Activated naive CD8-positive, alpha-beta T cell treated with anti-CD3 and anti-CD28 coated beads, Interleukin-2, amount 10 ng/mL, durations not matched to agents 7 days and 5 days (primary cell): ENCODE measurements at places on chromosomes 2 and 18. TPM values are rescaled to one million over a fixed set of nuclear protein-coding genes. Genes with fewer than 3 reads are reported as not detected.

DNA sequence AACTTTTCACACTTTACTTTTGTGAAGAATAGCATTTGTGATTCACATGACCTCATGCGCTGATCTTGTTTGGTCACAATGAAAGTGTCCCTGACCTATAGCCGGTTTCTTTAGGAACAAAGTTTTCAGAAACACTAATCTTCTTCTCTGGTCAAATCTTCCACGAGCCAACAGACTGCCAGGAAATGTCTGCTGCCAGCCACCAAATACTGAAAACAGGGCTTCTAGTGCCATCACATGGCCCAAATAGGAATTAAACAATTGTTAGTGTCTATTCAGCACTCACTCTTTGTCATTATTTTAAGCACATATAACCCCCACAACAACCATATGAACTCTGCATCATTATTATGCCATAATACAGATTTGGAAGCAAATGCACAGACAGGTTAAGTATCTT is 286.5 kb upstream of the SYT4 start:
- H3K36me3 ChIP-seq = no peaks in the 10 kb centered on the region
- H3K4me1 ChIP-seq = no peaks in the 10 kb centered on the region
- H3K27ac ChIP-seq = no peak overlapping the region
- no peak for DNase-seq
- no peaks in the 10 kb centered on the region for H3K27me3 ChIP-seq

GRCh38 chr2:29847886-29848285 is 73.5 kb downstream of the ALK start:
- H3K27me3 ChIP-seq = no peaks in the 10 kb centered on the region
- H3K4me3 ChIP-seq = no peak overlapping the region
- no peak overlapping the region for H3K27ac ChIP-seq
- H3K4me1 ChIP-seq = no peaks in the 10 kb centered on the region
- no peak for DNase-seq

- H3K36me3 ChIP-seq = no peaks in the 10 kb centered on the region
- H3K4me1 ChIP-seq = no peaks in the 10 kb centered on the region
- peaks cover 16% of the 10 kb centered on the region for H3K27me3 ChIP-seq
- no peak overlapping the region for H3K27ac ChIP-seq
Observed at GRCh38 chr18:32276906-32277305, 87.1 kb downstream of the MEP1B start.

The MC4R gene
- not detected for total RNA-seq

GRCh38 chr2:26000561-26001082 is 18.3 kb upstream of the KIF3C start:
- DNase-seq = no peak
- no peak overlapping the region for H3K4me3 ChIP-seq
- no peak overlapping the region for H3K27ac ChIP-seq
- peaks cover 6% of the 10 kb centered on the region for H3K27me3 ChIP-seq
- H3K4me1 ChIP-seq = peaks cover 2% of the 10 kb centered on the region

- peaks cover 9% of the 10 kb centered on the region for H3K36me3 ChIP-seq
- no peak for DNase-seq
Observed at GRCh38 chr2:64120928-64121327, 23.3 kb downstream of the PELI1 start.

DNA sequence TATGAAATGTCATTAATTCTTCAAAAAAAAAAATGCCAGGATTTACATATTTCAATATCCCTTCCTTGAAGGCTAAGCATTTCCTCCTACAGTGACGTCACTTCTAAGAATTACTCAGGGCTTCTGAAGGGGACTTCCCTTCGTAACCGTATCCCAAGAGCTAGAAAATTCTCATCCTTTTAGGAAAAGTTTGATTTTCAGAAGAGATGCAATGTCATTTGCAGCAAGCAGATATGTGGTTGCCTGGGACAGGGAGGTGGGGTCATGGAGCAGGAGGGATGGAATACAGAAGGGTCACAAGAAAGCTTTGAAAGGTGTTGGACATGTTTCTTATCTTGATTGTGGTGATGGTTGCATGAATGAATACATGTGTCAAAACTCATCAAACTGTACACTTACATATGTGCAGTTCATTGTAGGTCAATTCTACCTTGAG is 97.0 kb upstream of the ATL2 start:
- H3K4me3 ChIP-seq = no peak overlapping the region
- H3K27ac ChIP-seq = no peak overlapping the region
- no peaks in the 10 kb centered on the region for H3K36me3 ChIP-seq
- peaks cover 11% of the 10 kb centered on the region for H3K4me1 ChIP-seq
- DNase-seq = no peak
- peaks cover 2% of the 10 kb centered on the region for H3K27me3 ChIP-seq

- DNase-seq = no peak
- no peak overlapping the region for H3K27ac ChIP-seq
- no peaks in the 10 kb centered on the region for H3K27me3 ChIP-seq
- no peak overlapping the region for H3K4me3 ChIP-seq
Observed at GRCh38 chr2:226873826-226874225, 38.0 kb downstream of the RHBDD1 start.

GRCh38 chr2:168510125-168510756 is 54.2 kb downstream of the CERS6 start:
- no peak overlapping the region for H3K4me3 ChIP-seq
- H3K27ac ChIP-seq = no peak overlapping the region
- H3K36me3 ChIP-seq = peaks cover 32% of the 10 kb centered on the region
- H3K4me1 ChIP-seq = peaks cover 4% of the 10 kb centered on the region
- H3K27me3 ChIP-seq = no peaks in the 10 kb centered on the region

DNA sequence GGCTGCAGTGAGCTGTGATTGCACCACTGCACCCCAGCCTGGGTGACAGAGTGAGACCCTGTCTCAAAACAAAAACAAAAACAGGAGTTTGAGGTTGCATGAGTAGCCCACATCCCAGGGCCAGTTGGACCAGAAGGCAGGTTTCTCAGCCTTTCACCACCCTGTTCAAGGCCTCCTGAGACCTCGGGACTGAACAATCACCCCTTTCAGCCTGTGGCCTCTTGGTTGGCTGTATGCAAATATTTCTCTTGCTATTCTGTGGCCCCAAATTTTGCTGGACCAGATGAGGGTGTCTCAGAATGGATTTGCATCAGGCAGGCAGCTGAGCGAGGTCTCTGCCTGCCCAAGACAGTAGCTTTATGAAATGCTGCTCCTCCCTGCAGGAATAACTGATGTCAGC is 56.9 kb downstream of the DPYSL5 start:
- DNase-seq = no peak
- no peak overlapping the region for H3K4me3 ChIP-seq
- H3K4me1 ChIP-seq = no peaks in the 10 kb centered on the region
- H3K27ac ChIP-seq = no peak overlapping the region

GRCh38 chr2:191100216-191100615 is 50.6 kb downstream of the STAT4 start:
- no peaks in the 10 kb centered on the region for H3K27me3 ChIP-seq
- peaks cover 25% of the 10 kb centered on the region for H3K4me1 ChIP-seq
- H3K4me3 ChIP-seq = no peak overlapping the region
- H3K36me3 ChIP-seq = peaks cover 63% of the 10 kb centered on the region
- no peak for DNase-seq

The TUBB8B gene
- total RNA-seq = not detected

DNA sequence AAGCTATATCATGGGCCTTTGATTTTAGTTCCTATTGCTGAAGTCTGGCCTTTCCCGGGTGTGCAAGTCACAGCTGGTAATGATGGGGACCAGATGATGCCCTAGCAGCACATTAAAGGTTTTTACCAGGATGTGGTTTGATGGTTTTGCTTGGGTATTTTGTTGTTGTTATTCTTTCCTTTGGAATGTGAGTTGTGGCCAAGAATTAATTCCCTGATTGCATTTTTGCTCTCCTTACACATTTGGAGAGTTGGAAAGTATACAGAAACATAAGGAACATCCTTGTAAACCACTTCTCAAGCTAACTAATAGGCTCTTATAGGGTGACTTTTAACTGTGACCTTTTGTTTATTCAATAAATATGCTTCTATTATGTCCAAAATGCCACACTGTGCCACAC is 154.1 kb upstream of the MMADHC start:
- no peaks in the 10 kb centered on the region for H3K27me3 ChIP-seq
- no peaks in the 10 kb centered on the region for H3K4me1 ChIP-seq
- no peak overlapping the region for H3K4me3 ChIP-seq
- DNase-seq = no peak
- H3K27ac ChIP-seq = no peak overlapping the region

GRCh38 chr2:191815010-191815409 is 31.9 kb downstream of the CAVIN2 start:
- no peaks in the 10 kb centered on the region for H3K4me1 ChIP-seq
- no peak overlapping the region for H3K4me3 ChIP-seq
- H3K27ac ChIP-seq = no peak overlapping the region
- no peak for DNase-seq
- H3K27me3 ChIP-seq = peaks cover 27% of the 10 kb centered on the region

The SCYGR4 gene
- not detected for total RNA-seq

- DNase-seq = no peak
- no peaks in the 10 kb centered on the region for H3K27me3 ChIP-seq
- peaks cover 49% of the 10 kb centered on the region for H3K4me1 ChIP-seq
- H3K36me3 ChIP-seq = peaks cover 5% of the 10 kb centered on the region
- no peak overlapping the region for H3K27ac ChIP-seq
Observed at GRCh38 chr2:233245406-233245805, 6.1 kb upstream of the ATG16L1 start.
